Left renal pelvis (tissue), 4 donors: ENCODE measurements at places on chromosomes 4 and X. TPM values are rescaled to one million over a fixed set of nuclear protein-coding genes. Genes with fewer than 3 reads are reported as not detected.

The PUDP gene
- polyA plus RNA-seq: 24.9 TPM

GRCh38 chrX:39556056-39556455 is 541.7 kb downstream of the BCOR start:
- no peak for DNase-seq

DNA sequence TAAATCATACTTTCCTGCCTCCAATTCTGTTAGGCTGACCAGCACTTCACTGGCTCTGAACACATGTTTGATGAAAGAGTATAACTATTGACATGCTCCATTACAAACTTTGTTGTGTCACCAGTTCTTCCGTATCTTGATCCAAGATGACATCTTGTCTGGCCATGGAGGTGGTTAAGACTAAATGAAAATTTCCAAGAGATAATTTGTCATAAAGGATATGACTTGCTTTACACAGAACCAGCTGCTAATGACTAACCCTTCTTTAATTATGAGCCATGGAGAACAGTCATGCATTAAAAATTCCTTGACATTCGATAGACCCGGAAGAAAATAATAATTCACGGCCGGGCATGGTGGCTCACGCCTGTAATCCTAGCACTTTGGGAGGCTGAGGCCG is 17.7 kb upstream of the N4BP2 start:
- no peak for DNase-seq

- no peak for DNase-seq
Observed at GRCh38 chr4:14883166-14883565, 119.1 kb upstream of the CPEB2 start.

DNA sequence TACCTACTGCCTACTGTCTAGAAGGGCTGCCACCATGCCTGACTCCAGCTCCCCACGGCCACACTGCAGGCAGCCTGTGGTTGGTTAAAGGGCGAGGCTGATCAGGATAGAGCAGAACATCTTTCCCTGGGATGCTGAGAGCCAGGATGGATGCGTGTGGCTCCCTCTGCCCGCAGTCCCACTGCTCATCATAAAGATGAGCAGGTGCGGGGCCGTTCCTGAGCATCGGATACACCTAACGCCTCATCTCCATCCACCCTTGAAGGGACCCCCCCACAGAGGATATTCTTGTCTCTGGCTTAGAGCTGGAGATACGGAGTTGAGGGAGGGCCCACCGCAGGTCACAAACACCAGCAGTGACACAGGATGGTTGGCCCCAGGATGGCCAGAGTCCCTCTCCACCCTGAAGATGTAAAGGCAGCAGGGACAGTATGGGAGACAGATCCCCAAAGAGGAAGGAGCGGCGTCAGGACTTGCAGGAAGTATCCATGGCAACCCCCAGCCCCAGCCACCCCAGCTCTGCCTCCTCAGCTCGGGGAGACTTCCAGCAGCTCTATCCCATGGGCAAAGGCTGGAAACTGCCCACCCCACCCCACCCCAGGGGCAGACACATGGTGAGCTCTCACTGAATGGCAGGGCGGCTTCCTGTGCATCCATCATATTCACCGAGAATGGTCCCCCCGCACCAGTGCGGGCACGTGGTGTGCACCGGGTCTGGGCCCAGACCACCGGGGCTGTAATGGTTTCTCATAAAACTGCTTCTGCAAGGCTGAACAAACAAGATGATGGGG is 19.3 kb downstream of the PPP2R2C start:
- DNase-seq: no peak

- DNase-seq: no peak
Observed at GRCh38 chrX:20857746-20858145, 516.5 kb upstream of the CNKSR2 start.

The CLGN gene
- polyA plus RNA-seq: 4.7 TPM

DNA sequence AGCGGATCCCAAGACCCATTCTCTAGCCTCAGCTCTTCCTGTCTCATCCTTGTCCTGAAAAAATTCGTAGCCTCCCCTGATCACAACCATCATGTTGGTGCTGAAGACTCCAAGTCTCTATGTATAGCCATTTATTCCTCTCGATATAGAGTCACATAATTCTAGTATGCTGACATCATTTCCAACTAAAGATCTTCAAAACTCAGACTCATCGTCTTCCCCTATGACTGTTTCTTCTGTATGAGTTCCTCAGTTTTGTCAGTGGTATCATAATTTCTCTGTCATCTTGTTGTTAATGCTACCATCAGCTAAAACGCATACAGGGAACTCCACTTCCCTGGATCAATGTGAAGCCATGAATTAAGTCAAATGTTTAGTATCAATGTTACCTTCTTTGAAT is 41.2 kb downstream of the UNC5C start:
- DNase-seq: no peak

- DNase-seq: no peak
Observed at GRCh38 chr4:70772929-70773555, 51.3 kb downstream of the RUFY3 start.

The SULT1E1 gene
- 453 TPM for polyA plus RNA-seq

DNA sequence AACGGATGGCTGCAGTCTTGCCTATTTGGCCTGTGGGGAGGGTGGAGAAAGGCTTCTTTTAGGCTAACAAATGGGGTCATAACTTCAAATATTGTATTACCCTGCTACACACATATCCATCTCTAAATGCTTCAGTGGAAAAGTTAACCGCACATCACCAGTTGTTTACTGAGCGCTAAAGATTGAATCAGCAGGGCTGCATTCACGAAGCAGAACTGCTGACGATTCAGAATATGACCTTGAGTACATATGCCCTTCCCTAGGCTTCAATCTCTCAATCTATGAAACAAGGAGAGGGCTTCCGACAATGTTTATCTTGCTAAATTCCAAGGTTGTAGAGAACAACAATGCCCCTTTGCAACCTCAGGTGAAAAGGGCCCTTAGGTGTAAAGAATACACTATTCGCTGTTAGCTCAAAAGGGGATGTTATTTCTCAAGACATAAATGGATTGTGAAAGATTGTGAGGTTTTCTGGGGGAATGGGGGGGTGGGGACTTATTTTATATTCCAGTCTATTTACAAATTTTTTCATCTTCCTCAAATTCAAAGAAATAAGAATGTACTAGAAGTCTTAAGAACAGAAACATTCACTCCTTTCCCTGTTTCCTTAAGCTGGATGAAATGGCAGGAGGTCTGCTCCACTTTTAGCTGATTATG is 2.6 kb upstream of the ATP6AP2 start:
- no peak for DNase-seq

The BEX5 gene
- 13.2 TPM for polyA plus RNA-seq

DNA sequence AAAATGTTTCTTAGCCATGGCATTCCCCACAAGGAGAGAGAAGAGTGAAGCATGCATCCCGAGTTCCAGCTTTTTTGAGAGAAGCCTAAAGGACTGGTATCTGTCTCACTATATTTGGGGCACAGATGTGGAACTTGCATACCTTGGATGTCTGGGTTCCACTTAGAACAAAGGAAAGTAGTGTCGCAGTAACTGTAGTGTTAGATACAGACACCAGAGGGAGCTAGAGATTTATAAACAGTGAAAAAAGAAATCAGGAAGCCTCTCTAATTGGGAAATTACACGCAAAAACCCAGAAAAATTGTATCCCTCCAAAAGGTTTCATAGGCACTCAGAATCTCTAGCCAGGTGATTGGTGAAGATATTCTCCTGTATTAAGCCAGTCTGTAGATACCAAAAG is 34.4 kb downstream of the AGTR2 start:
- peak; percentile 6 for DNase-seq

DNA sequence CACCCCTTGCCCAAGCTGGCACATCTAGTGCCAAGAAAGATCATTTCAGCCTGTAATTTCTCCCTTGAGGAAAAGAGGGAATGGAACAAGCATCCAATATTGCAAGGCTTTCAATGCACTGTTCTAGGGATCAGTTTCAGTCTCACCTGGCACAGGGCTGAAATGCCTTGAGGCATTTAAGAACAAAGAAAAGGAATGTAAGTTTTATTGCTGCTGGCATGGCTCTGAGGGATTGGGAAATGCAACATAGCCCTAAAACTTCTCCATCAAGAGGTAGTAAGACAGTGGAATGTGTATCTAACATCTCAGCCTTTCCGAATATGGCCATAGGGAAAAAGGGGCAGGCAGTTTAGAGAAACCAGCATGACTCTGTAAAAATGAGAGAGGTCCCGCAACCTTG is 732.6 kb upstream of the LCORL start:
- no peak for DNase-seq

The RNF175 gene
- 6.1 TPM for polyA plus RNA-seq

The XAGE2 gene
- polyA plus RNA-seq: 0.24 TPM

DNA sequence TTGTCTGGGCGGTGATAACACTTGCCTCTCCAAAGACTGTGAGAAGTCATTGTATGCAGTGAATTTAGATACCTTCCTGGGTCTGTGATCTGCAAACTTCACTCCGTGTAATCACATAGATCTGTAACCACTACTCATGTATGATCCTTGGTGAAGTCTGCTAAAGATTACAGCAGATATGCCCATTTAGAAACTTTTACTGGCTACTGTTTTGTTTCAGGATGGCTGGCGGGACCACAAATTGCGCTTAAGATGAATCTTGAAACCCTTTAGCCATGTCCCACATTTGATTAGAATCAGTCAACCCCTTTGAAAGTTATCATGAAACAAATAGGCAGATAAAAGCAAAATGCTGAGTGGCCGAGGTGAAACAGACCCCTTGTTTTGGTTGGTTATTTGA is 126.5 kb upstream of the SCML1 start:
- DNase-seq: no peak

The F9 gene
- polyA plus RNA-seq: not detected
